ENCODE measurements at places on chromosomes 3 and 15.

DNA sequence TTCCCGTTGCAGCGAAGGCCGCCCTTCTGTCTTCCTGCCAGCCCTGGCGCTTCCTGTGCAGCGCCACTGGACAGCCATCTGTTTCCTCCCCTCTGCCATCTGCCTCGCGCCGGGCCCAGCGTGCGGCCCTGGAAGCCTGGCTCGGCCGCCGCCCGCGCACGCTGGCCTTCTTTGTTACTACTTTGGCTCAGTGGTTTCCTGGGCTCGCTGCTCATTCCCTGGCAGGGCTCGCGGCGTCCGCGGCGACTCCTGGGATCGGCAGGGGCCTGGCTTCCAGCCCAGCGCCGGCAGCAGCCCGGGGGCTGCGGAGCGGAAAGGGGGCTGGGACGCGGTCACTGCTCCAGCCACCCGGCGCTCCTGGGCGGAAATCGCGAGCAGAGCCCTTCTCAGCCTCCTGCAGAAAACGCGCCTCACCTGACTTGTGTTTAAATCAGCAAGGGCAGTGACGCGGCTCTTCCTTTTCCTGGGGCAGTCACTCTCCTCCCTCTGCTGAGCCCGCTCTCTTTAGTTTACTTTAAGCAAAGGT lies 10.0 kb downstream of the CMTM7 start:
- peak; percentile 78 for DNase-seq
- peak overlapping the region; percentile 41 for H3K4me3 ChIP-seq
- no peaks in the 10 kb centered on the region for H3K4me1 ChIP-seq
- H3K36me3 ChIP-seq, result no peaks in the 10 kb centered on the region

DNA sequence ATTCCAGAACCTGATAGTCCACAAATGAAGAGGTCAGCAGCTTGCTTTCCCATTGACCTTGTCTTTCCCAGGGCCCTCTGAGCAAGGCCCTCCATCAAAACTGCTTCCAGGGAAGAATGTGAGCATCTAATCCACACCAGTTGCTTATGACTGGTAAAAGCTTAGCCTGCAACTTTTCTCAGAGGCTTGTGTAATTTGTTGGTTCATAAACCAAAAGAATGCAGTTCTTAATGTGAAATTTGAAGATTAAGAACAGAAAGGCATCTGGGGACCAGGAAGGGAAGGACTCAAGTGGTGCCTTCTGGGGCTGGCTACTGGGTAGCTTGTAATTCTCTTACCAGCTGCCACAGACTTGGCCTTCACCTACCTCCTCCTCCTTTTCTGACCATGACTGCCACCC lies 60.9 kb upstream of the EIF1B start:
- no peaks in the 10 kb centered on the region for H3K36me3 ChIP-seq
- no peak overlapping the region for H3K27ac ChIP-seq
- no peak overlapping the region for H3K4me3 ChIP-seq
- H3K4me1 ChIP-seq, result no peaks in the 10 kb centered on the region
- DNase-seq, result no peak

DNA sequence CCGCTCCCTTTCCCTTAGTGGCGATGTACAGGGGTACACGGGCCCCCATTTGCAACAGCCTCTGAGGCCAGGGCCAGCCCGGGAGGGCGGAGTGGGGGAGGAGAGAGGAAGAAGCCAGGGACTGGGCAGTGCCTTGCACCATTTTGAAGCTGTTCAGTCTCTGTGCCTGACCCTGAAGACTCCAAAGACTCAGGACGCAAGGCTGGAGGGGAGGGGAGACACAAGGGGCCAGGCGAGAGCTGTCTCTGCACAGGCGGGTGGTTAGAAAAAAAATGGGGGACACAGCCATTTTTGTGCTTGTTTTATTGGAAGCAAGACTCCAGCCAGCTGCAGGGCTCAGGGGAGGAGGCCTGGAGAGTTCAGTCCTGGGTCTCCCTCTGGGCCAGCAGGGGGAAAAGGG lies 1.6 kb downstream of the RPP25 start:
- peak overlapping the region; percentile 55 for H3K4me3 ChIP-seq
- H3K36me3 ChIP-seq, result no peaks in the 10 kb centered on the region
- no peaks in the 10 kb centered on the region for H3K27me3 ChIP-seq
- no peak for DNase-seq

GRCh38 chr3:98709441-98709840 lies 53.7 kb upstream of the ST3GAL6 start:
- H3K36me3 ChIP-seq, result no peaks in the 10 kb centered on the region
- no peak for DNase-seq
- H3K4me3 ChIP-seq, result no peak overlapping the region
- no peaks in the 10 kb centered on the region for H3K4me1 ChIP-seq
- H3K27me3 ChIP-seq, result no peaks in the 10 kb centered on the region

DNA sequence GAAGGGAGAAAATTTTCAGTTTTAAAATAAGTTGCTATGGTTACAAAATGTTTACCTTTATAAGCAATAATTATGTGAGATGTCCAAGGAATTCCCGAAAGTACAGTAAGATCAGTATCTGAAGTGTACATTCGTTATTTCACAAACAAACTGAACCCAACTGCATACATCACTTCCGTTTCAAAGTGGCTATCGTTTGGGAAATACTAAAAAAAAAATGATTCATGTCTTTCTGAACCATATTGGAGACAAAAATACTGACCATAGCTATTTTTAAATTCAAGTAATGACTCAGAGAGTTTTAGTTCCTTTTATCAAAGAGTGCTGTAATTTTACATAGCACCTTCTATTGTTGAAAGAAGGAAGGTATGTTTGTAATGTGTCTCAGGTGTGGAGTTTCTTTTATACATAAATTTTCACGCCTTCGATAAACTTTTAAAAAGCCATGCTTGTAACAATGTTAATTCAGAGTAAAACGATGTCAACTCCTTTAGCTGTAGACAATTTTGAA lies 8.0 kb upstream of the ANKRD28 start:
- no peak overlapping the region for H3K4me3 ChIP-seq
- H3K36me3 ChIP-seq, result no peaks in the 10 kb centered on the region
- H3K4me1 ChIP-seq, result peaks cover 10% of the 10 kb centered on the region
- H3K27ac ChIP-seq, result no peak overlapping the region
- DNase-seq, result no peak
- no peaks in the 10 kb centered on the region for H3K27me3 ChIP-seq

DNA sequence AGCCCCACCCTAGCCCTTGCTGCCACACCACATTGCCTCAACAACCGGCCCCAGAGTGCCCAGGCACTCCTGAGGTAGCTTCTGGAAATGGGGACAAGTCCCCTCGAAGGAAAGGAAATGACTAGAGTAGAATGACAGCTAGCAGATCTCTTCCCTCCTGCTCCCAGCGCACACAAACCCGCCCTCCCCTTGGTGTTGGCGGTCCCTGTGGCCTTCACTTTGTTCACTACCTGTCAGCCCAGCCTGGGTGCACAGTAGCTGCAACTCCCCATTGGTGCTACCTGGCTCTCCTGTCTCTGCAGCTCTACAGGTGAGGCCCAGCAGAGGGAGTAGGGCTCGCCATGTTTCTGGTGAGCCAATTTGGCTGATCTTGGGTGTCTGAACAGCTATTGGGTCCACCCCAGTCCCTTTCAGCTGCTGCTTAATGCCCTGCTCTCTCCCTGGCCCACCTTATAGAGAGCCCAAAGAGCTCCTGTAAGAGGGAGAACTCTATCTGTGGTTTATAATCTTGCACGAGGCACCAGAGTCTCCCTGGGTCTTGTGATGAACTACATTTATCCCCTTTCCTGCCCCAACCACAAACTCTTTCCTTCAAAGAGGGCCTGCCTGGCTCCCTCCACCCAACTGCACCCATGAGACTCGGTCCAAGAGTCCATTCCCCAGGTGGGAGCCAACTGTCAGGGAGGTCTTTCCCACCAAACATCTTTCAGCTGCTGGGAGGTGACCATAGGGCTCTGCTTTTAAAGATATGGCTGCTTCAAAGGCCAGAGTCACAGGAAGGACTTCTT lies 39.1 kb downstream of the MESD start:
- no peak overlapping the region for H3K27ac ChIP-seq
- no peaks in the 10 kb centered on the region for H3K4me1 ChIP-seq
- peaks cover 35% of the 10 kb centered on the region for H3K36me3 ChIP-seq

- H3K27ac ChIP-seq, result no peak overlapping the region
- no peaks in the 10 kb centered on the region for H3K27me3 ChIP-seq
- DNase-seq, result no peak
- H3K4me3 ChIP-seq, result no peak overlapping the region
These were observed 161.0 kb upstream of the HES1 start for GRCh38 chr3:193974671-193975535.
